ENCODE measurements at places on chromosomes 2 and 18. TPM values are rescaled to one million over a fixed set of nuclear protein-coding genes. Genes with fewer than 3 reads are reported as not detected.
A peak's percentile ranks its signal among the peaks of the same experiment; 100 is the strongest.

SIX3 gene
- not detected for total RNA-seq

GRCh38 chr2:238116298-238117198 is 16.4 kb downstream of the ESPNL start:
- DNase-seq = no peak

DNA sequence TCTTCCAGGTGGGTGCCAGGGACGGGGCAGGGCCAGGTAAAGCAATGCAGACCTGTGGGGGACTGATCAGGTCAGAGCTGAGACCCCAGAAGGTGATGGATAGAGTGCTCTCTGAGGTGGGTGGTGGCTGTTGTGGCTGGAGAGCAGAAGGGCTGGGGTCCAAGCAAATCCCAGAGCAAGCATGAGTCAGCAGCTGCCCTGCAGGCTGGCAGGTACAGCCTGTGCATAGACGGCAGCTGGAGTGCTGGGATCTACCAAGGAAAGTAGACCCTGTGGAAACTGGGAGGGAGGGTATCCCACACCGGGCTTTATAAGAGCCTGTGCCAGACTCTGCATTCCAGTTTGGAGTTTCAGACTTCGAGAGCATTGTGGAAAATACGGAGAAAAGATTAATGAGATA is 663 bp downstream of the TRIM54 start:
- DNase-seq = no peak

IRS1 gene
- 2.8 TPM for total RNA-seq

ELOA2 gene
- not detected for total RNA-seq

DNA sequence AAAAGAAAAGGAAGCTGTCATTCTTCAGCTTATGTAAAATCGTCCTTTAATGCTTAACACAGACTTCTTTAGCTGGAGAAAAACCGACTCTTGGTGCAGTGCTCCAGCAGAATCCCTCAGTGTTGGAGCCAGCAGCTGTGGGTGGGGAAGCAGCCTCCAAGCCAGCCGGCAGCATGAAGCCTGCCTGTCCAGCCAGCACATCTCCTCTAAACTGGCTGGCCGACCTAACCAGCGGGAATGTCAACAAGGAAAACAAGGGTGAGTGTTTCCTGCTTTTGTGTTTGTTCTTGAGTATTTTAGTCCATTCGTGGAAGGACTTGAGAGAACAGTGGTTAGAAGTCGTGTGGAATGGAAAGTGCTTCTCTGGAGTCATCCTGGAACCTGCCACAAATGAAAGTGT is 38.9 kb downstream of the KDM3A start:
- DNase-seq = no peak

DNA sequence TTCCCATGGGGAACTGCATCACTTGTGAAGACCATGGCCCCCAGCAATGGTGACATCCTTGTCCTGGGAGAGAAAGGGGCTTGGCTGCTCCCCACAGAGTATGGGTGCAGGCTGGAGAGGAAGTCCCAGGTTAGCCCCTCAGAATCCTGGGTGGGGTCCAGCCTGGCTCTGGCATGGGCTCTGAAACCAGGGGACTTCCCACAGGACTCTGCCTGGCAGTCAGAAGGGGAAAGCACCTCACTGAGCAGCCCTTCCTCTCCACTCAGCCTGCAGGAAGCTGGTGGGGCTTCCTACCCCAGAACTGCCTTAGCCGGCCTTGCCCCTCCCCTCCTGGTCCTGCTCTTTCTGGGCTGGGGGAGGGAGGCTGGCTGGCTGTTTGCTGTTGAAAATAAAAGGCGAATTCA is 3.7 kb downstream of the NEURL3 start:
- peak; percentile 33 for DNase-seq

DNA sequence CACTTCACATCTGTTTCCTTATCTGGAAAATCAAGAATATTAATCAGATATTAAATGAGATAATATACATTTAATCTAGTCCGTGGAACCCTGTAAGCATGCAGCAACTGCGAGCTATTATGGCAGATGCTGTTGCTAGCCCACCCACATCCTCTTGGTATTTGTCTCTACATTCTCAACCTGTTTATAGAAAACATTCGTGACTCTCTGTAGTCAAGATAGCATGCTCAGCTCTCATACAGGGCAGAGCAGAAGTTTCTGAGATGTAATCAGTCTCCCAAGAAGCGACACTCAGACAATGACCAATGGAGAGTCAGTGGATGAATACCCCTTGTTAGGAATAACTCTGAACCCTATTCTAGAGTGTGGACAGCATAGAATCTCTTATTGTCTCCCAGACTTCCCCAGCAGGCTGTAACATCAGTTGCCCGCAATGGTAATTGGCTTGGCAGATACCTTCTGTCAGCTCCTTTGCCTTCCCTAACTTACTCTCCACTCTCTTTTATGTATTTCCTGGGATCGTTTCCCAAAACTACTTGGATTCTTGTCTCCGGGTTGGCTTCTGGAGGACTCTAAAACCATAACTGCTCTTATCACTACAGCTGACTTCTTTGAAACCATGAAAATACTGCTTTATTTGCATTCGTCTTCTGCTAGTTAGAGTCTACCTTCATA is 400.7 kb upstream of the TNP1 start:
- no peak for DNase-seq

L3MBTL4 gene
- 0.07 TPM for total RNA-seq
